Activated CD8-positive, alpha-beta T cell treated with anti-CD3 and anti-CD28 coated beads for 36 hours (primary cell): ENCODE measurements at places on chromosomes 1 and 21. TPM values are rescaled to one million over a fixed set of nuclear protein-coding genes. Genes with fewer than 3 reads are reported as not detected.

PYHIN1 gene
- 7.0 TPM for total RNA-seq

NFASC gene
- not detected for total RNA-seq

GRCh38 chr1:61472876-61473275 is 252.1 kb downstream of the TM2D1 start:
- H3K4me1 ChIP-seq = no peaks in the 10 kb centered on the region
- no peak for DNase-seq
- no peak overlapping the region for H3K4me3 ChIP-seq
- H3K36me3 ChIP-seq = no peaks in the 10 kb centered on the region
- no peak overlapping the region for H3K27ac ChIP-seq

- peaks cover 2% of the 10 kb centered on the region for H3K27me3 ChIP-seq
- H3K27ac ChIP-seq = no peak overlapping the region
- no peaks in the 10 kb centered on the region for H3K36me3 ChIP-seq
- no peaks in the 10 kb centered on the region for H3K4me1 ChIP-seq
- no peak for DNase-seq
Measured at GRCh38 chr1:56050911-56051310, 528.5 kb downstream of the PLPP3 start.
